ENCODE measurements at places on chromosomes 6 and 20.

- no peak for DNase-seq
Measured at GRCh38 chr6:142907544-142907943, 37.4 kb downstream of the HIVEP2 start.

DNA sequence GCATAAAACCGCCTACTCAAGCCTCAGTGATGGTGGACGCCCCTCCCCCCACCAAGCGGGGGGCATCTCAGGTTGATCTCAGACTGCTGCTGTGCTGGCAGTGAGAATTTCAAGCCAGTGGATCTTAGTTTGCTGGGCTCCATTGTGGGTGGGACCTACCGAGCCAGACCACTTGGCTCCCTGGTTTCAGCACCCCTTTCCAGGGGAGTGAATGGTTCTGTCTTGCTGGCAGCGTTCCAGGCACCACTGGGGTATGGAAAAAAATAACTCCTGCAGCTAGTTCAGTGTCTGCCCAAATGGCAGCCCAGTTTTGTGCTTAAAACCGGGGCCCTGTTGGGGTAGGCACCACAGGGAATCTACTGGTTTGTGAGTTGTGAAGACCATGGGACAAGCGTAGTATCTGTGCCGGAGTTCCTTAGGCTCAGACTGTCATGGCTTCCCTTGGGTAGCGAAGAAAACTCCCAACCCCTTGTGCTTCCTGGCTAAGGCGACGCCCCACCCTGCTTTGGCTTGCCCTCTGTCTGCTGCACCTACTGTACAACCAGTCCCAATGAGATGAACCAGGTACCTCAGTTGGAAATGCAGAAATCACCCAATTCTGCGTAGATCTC, 1334.5 kb upstream of the ADGRB3 start:
- DNase-seq: no peak

DNA sequence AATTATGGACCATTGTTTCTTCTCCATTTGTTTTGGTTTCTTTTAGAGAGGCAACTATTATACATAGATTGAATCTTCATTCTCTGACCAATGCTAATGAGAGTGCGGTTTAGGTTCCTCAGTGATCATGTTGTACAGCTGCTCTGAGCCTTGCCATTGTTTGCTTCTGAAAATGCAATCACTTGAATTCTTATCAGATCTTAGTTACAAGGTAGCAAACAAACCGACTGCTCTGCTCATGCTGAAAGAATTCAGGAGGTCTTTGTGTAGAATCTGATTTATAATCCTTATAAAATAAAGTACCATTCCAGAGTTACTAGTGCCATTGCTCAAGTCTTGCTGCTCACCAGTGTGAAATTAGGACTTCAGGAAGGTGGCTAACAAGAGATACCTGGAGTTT, 569.1 kb upstream of the ID4 start:
- no peak for DNase-seq

DNA sequence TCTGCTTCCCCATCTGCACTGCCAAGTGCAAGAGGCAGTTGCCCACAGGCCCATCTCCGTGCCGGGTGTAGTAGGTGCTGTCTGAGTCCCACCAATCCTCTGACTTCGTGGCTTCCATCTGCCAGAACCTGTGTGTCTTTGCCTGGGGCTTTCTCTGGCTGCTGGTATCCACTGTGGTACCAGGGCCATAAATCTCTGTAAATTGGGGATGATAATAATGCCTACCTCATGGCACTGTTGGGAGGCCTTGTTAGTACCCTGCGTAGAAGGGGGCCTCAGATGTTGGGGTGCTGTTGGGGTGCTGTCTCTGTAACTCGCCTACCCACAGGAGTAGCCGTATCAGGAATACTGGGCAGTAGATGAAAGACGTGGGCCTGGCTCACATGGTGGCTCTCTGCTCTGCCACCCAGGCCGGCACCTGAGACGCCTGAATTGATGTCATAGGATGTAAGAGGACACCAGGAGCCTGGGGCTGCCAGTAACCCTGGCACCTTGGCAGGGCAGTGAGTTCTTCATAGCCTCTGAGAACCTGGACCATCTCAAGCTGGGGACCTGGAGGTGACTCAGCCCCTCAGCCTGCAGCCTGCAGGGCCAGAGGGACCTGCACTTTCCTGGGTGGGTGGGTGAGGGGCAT, 94.1 kb upstream of the RNF24 start:
- DNase-seq: no peak

- DNase-seq: no peak
Measured at GRCh38 chr20:35225319-35226125, 968 bp upstream of the MMP24 start.

DNA sequence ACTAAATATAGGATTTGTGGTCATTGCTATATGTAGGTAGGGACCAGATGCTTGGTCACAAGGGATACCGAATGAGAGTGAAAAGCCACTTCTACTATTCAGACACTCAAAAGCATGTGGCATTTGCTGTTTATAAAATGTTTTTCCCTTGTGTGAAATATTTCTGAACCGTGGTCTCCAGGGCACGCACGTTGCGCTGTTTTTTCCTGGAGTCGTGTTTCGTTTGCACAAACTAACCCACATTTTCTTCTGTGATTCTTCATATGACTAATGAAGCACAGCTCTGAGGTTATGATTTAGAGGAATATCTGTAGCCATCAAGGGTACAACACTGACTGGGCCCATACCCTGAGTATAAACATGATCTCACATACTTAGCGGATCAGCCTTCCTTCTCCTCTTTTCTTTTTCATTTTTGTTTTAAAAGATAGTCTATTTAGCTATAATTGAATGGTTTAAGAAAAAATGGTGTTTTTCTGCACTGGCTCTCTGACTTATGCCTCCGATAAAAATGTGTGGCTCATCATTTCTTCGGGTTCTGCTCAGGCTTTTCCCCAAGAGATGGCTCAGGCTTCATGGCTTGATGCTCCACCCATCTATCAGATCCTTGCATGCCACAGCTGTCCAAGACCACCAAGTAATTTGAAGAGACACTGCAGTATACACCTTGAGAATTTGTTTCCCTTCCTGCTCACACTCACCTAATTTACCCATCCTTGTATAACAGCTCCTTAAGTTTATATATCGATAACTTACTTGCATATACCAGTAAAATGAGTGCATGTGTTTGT, 59.9 kb upstream of the HBS1L start:
- DNase-seq: peak; percentile 62

DNA sequence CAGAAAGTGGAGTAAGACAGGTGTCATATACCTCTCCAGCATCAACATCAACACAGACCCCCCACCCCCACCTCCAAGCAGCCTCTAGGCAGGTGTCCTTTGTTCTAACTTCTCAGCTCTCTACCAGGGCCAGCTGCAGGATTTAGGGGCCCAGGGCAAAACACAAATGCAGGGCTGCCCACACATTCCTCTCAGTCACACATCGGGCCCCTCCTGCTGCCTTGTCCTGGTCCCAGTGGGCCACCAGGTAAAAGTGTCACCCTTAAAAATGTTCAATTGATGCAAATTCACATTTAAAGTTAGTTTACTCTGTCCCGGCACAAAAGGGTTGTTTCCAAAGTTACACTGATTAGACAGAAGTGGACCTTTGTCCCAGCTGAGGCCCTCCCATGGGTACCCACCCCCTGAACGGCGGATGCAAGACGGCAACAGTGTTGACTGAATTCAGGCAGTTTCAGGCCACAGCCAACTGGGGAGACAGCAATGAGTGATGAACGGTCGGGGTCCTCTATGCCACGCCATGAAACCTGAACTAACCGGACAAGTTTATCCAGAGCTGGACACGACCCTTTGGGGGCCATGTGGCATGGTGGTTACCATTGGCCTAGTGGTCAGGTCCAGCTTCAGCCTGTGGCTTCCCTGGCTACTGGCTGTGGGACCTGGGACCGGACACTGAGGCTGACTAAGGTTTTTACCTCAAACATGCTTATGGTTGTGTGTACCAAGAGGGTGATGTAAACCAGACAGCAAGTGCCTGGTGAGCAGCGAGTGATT, 52.2 kb upstream of the UNC93A start:
- no peak for DNase-seq

GRCh38 chr6:169161572-169162167, 92.0 kb downstream of the THBS2 start:
- DNase-seq: no peak

DNA sequence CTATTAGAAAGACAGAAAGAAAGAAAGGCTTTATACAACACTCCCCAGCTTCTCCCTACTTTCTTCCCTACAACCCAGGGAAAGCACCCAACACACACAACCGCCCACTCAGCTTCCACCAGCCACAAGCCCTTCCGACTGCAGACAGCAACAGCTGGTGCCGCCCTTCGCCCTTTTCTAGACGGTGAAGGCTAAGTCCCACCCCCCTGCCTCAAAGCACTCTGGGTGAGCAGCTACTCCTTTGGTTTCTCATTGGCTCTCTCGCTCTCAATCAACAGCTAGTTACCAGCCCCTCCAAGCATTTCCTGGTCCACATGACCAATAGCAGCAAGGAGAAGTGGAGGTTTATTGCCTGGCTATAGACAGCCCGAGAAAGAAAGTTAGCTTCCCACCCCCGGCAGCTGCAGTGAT, 230.1 kb upstream of the MOCS1 start:
- DNase-seq: no peak

DNA sequence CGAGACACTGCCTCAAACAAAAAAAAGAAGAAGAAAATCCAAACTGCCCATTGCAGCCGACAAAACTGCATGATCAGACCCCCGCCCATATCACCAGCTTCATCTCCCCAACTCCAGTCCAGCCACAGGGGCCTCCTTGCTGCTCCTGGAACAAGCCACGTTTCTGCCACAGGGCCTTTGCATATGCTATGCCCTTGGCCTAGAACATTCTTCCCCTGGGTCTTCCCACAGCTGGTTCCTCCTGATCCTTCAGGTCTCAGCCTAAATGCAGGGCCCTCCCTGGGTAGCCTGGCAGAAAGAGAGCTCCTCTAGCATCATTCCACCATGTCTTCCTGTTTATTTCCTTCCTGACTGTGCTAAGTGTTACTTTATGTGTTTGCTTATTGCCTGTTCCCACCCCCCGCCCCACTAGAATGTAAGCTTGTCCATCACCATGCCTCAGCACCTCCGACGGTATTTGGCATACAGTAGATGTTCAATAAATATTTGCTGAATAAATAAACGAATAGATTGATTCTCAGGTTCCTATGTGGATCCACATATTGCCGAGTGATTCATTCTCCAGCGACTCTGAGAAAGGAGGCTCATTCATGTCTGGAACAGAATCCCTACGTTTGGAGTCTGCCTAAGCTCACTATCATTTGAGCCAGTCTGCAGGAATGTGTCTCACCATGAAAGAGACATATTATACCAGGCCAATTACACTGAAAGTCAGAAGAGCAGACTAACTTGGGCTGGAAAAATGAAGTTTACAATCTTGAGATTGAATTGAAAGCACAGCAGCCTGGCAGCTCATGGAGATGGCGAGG, 56.1 kb downstream of the NFATC2 start:
- no peak for DNase-seq

- no peak for DNase-seq
Measured at GRCh38 chr6:1837826-1838225, 228.1 kb downstream of the FOXC1 start.

DNA sequence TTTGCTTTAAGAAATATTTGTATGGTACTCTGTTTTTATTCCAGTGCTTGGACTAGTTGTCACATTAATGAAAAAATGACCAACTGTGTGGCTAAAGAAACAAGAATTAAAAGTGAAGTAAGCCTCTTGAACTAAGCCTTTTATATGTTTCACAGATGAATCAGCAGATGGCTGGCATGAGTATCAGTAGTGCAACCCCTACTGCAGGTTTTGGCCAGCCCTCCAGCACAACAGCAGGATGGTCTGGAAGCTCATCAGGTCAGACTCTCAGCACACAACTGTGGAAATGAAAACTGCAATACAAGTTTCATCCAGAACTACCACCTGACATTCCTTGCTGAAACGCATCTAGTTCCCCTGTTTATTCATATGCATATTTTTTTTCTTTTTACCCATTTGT, 96.8 kb downstream of the B3GAT2 start:
- DNase-seq: no peak

- DNase-seq: no peak
Measured at GRCh38 chr6:118080547-118080946, 173.5 kb downstream of the SLC35F1 start.

- DNase-seq: no peak
Measured at GRCh38 chr20:51212816-51213215, 189.9 kb upstream of the KCNG1 start.

DNA sequence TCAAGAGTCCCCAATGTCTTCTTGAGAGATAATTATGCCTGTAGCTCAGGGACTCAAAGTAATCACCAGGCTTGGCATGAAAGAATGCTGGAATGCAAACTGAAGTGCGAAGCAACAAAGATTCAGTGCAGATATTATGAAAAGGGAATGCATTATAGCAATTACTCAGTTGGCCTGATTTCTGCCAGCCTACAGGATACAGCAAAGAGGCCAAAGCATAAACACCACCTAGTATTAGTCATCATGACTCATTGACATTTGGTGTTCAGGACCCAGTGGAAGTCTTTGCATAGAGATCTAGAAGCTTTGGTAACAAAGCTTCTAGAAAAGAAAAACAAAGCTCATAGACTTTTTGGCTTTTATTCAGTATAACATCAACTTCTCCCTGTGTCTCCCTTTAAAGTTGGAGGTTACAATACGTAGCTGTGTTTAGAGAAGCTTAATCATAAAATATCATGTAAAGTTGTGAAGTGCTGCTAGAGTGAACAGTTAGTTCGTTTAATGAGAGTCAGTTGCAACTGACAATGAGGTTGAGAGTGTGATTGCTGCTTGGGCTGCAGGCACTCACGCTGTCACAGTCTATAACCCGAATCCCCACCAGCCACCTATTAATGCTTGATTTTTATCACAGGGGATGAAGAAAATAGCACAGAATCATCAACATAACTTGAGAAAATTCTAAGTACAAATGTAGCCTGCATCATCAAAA, 932.7 kb downstream of the TFAP2A start:
- no peak for DNase-seq

DNA sequence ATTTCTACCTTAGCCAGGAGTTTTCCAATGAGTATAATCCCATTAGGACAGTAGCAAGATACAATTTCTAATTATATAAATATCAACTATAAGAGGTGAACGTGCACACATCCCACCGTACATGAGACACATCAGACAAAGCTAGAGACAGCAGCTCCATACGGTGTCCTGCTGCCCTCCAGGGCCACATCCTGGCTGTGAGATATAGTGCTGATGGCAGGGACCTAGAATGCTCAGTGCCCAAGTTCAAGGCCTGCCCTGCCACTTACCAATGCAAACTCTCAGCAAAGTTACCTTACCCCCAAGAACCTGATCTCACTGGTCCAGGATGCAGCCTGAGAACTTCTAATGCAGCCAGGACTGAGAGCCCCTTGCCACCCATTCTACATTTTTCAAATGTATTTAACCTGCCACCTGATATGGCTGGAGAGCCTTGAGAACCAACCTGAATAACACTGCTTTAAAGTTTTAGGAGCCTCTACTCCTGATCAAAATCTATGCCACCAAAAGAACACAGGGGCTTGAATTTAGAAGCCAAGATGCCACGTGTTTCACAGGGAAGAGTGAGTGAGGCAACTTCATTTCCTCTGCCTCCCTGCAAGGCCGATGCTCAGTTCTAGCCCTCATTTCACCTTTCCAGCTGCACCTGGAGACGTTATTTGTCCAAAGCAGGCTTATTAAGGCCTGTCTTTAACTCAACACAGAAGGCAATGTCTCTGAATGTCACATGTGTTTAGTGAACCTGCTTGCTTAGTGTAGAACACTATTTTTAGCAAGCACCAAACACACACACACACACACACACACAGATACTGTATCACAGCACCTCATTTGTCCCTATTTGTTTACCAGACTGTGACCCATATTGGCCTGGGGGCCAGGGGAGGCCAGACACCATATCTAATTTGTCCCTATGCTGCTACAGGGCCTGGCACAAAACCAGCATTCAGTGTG, 6.1 kb downstream of the NFATC2 start:
- no peak for DNase-seq

Data from CD4-positive, alpha-beta T cell treated with Interleukin-6 for 4 hours (primary cell).